ENCODE measurements at places on chromosomes 12 and 14.
A peak's percentile ranks its signal among the peaks of the same experiment; 100 is the strongest.

DNA sequence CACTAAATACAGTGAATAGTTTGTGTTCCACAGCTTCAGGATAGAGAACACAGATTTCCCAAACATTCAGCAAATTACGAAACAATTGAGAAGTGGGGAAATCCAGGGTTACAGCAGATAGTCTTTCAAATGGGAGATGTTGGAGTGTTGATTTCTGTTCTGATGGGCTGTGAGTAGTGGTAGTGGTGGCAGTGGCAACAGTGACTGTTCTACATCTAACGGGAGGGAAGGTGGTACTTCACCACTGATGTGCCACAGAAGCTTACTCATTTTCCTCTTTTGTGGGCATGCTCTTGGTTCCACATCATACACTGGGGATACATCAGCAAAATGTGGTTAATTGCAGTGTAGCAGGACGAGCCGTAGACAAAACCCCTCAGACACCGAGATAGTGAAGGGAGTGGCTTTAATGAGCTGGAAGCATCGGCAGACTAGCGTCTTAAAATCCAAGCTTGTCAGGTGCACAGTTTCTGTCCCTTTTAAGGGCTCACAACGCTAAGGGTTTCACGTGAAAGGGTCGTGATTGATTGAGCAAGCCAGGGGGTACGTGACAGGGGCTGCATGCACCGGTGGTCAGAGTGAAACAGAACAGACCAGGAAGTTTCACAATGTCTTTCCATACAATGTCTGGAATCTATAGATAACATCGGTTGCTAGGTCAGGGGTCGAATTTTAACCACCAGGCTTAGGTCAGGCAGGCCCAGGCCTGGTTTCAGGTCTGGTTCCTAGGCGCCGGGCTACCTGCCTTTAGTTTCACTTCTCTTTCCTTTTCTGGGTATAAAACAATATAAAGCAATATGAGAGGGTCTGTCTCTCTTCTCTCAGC lies 330.6 kb upstream of the FBXO33 start:
- no peak for DNase-seq

GRCh38 chr12:124919521-124920352 lies 5.3 kb upstream of the UBC start:
- DNase-seq: no peak

DNA sequence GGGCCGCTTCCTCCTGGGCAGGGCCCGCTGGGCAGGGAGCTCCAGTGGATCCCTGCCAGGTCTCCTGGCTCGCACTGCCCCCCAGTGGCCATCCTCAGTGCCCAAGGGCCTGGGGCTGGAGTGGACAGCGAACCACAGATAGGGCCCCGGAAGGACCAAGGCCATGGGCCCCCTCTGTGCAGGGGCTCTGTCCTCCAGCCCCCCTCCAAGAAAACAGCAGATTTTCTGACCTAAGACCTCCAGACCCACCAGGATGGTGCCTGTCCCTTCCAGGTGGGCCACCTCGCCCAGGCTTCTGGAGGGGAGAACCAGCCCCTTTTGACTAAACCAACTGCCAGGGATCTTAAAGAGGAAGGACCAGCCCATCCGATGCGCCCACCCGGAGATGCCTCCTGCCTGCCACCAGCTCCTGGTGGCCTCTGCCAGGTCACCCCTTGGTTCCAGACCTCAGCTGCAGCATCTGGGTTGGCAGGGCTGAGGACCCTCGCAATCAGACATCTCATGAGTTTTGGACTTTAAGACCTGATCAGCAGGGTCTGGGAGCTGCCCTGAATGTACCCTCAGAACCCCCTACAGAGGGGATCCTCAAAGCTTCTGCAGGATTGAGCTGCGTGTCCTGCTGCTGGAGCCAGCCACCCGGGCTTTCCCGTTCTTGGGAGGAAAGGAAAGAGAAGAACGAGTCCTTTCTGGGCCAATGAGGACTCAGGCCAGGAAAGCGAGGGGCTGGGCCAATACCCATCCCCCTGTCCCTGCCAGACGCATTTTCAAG lies 325.8 kb upstream of the DIO3 start:
- peak; percentile 9 for DNase-seq

DNA sequence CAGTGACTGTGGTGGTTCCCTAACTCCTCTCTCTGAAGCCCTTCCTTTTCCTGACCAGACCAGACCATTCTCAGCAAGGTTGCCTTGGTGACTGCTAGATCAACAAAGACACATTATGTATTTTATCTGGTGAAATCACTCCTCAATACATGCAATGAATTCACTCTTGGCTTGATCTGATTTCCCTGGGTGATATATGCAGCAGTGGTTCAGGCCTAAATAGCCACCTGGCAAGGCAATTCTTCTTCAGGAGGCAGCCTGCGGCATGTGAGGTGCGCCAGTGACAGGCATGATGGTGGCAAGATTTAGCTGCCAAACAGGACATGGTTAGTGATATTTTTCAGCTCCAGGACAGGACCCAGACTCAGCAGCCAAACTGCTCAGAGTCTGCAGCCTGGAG lies 350.3 kb upstream of the CCDC196 start:
- DNase-seq: no peak

DNA sequence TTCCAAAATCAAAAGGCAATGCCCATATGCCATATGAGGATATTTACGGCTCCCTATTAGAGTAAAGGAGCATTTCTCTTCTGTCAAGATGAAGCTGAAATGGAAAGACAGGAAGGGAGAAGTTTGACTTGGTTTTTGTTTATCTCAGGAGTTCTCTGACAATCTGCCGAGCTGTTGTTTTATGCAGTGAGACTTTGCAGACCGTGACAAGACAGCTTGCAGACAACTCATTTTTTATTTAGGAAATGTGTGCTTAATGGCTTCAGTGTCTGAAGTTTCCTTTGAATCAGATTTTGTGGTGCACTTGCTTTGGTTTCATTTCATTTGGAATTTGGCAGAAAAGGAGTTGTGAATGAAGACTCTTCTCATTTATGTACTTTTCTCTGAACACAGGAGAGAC lies 145.4 kb downstream of the C12orf50 start:
- no peak for DNase-seq

DNA sequence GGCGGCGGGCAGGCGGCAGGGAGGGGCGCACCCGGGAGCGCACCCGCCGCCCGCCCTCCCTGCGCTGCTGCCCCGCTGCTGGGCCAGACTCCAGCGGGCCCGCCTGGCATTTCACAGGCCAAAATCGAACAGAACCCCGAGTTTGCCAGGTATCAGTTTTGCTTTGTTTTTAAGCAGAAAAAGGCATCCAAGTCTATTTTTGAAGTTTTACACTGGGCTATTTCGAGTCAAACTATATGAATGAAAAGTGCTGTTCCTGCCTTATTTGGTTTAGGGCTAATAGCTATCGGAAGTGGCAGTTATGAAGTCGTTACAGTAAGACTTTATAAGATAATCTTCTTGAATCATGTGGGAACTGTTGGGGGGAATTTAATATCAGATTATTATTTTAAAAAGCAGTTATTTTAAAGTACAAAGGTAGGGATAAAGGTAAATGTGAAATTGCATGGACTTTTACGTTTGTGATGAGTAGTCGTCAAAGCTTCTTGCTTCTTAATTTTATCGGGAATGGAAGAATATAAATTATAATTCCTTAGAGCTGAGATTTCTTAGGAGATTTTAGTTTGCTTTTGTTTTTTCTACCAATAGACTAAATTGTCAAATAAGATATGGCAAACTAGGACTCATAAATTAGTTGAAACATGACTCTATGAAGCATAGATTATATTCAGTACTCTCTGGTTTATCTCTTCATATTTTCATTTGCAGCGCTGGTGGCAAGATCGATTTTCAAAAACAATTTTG lies 1.1 kb downstream of the MSRB3 start:
- DNase-seq: no peak

DNA sequence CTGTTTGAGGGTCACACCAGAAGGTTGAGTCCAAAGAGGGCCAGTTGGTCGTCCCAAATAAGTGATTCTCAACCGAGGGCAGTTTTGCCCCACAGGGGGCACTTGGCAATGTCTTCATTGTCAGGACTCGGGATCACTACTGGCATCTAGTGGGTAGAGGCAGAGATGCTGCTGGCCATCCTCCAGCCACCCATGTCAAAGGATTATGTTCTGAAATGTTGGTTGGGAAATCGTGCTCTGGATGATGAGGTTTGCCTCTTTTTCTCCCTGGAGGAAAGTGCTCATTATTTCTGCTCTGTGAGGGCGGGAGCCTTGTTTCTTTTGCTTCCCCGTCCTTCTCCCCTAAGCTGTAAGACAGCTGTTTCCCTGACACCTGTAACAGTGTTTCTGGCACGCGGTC lies 3.6 kb downstream of the ZNF839 start:
- peak; percentile 75 for DNase-seq

DNA sequence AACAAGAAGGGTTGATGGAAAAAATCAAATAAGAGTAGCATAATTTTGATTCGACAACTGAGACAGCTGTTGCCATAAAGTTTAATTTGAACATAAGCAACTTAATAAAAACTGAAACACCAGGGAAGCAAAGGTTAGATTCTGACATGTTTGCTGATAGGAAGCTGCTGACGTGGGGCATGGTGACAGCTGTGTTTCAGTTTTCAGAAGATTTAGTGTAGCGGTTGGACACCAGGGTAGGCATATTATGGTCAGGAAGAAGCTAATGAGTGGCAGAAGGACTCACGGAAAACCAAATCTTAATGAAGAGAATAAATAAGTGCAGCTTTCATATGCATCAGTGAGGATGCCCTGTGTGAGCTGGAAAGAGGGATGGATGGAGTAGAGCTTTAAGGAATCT lies 336.7 kb upstream of the RPL10L start:
- DNase-seq: no peak

- DNase-seq: no peak
Measured at GRCh38 chr12:108799401-108800243, 57.8 kb downstream of the SSH1 start.

DNA sequence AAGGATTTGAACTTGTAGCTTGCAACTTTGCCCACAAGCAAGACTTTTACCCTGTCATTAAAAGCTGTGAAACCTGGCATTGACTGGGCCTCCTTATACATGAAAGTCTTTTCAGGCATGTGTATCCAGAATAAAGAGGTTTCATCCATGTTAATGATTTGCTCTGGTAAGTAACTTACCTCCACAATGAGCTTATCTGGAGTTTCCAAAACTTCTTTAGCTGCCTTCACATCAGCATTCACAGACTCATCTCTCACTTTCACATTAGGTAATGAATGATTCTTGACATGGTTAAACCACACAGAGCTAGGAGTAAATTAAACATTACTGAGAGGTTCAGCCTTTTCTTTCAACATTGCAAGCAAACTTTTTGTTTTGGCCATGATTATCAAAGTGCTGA lies 234.4 kb upstream of the CLEC14A start:
- DNase-seq: no peak

DNA sequence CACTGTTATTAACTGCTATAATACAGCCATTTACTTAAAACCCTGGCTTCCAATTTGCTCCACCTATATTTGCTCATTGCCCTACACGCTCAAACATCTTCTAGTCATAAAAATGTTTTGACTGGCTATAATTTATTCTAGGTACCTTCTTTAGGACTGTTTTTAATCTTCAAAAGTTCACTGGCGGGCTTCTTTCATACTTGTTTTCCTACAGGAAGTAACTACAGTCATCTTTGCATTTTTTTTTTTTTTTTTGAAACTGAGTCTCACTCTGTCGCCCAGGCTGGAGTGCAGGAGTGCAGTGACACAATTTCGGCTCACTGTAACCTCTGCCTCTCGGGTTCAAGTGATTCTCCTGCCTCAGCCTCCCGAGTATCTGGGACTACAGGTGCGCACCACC lies 32.5 kb downstream of the MPHOSPH9 start:
- no peak for DNase-seq

GRCh38 chr12:17818931-17819330 lies 271.1 kb downstream of the RERGL start:
- no peak for DNase-seq

GRCh38 chr12:79016181-79016580 lies 151.6 kb downstream of the SYT1 start:
- no peak for DNase-seq

GRCh38 chr12:88625356-88625755 lies 45.1 kb upstream of the KITLG start:
- DNase-seq: no peak

- DNase-seq: no peak
Measured at GRCh38 chr12:64665514-64665913, 55.2 kb downstream of the RASSF3 start.

- DNase-seq: no peak
Measured at GRCh38 chr14:99579903-99580571, 24.0 kb downstream of the CCDC85C start.

Data from GM04504 (cell line).